ENCODE measurements at places on chromosomes 2 and 18. TPM values are rescaled to one million over a fixed set of nuclear protein-coding genes. Genes with fewer than 3 reads are reported as not detected.

Gene RFX8
- not detected for total RNA-seq

Gene CCDC148
- 0.20 TPM for total RNA-seq

Gene NT5C1B
- not detected for total RNA-seq

Gene SP5
- total RNA-seq, result 2.1 TPM

Gene NEB
- 0.82 TPM for total RNA-seq

Gene STAT4
- total RNA-seq, result 3.6 TPM

Gene DSG3
- total RNA-seq, result 0.06 TPM

Gene POTEI
- 0.07 TPM for total RNA-seq

Gene CGREF1
- 1.9 TPM for total RNA-seq
